ENCODE measurements at places on chromosomes 16 and 17.

DNA sequence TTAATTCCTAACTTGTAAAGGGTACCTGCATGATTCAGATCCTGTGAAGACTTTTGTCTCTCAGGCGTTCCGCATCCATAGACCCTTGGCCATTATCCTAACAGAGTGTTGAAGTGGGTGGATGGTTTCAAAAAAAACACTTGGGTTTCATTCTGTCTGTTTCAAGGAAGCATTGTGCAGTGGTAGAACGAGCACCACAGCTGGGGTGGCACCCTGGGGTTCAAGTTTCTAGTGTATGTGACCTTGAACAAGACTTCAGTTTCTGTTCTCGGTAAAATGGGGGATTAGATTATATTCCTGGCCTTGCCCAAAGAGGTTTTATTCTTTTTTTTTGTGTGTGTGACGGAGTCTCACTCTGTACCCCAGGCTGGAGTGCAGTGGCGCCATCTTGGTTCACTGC, 74.3 kb downstream of the MSI2 start:
- H3K4me1 ChIP-seq = peaks cover 16% of the 10 kb centered on the region
- no peak overlapping the region for H3K4me3 ChIP-seq
- DNase-seq = no peak
- H3K27me3 ChIP-seq = no peaks in the 10 kb centered on the region

DNA sequence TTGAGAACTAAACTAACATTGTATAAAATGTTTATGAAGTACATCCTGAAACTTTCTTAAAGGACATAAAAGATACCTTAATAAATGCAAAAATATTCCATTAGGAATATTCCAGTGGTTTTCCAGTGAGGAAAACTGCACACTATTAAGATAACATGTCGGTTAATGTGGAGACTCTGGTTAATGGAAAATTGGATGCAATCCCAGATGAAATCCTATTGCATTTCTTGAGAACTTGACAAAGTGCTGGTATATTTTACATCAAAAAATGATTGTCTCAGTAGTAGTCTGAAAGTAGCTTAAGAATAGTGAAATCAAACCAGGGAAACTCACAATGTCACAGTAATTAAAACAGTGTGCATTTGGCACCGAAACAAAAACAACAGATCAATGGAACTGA, 202.5 kb upstream of the MON1B start:
- no peak overlapping the region for H3K4me3 ChIP-seq
- DNase-seq = no peak
- H3K27ac ChIP-seq = no peak overlapping the region
- H3K27me3 ChIP-seq = no peaks in the 10 kb centered on the region
- H3K4me1 ChIP-seq = no peaks in the 10 kb centered on the region

DNA sequence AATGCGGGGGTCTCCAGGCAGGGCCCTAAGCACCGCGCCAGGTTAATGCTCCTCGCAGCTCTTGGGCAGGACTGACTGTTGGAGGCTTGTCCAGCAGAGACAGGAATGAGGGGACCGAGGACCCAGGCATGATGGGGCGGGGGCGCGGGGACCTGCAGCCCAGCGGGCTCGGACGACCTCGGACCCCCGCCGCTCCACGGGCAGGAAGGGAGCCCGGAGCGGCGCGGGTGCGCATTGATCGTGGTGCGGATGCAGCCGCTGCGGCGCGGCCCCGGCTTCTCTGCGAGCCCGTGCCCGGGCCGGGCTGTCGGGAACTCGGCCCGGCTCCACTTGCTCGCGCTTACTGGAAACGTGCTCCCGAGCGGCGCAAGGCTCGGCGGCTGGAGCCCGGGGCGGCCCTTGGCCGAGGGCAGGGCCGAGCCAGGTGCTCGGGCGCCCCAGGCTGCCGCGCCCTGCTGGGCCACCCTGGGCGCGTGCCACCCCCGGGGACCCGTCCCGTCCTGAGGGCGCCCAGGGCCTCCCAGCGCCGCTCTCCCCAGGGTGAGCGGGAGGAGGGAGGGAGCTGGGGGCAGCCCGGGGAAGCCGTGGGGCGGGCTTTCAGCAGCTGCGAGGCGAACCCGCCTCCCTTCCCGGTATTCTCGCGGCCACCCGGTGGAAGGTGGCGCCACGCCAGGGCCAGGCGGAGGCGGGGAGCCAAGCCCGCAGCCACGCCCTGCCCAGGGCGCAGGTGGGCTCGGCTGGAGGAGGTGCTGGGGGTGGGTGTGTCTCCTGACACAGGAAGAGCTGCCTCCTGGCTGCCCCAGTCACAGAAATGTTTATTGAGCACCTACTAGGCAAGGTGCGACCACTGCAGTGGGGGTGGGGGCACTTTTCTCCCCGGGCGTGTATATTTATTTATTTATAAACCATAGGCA, 45.9 kb downstream of the SOCS3 start:
- H3K4me1 ChIP-seq = peaks cover 26% of the 10 kb centered on the region
- H3K27me3 ChIP-seq = no peaks in the 10 kb centered on the region
- H3K36me3 ChIP-seq = no peaks in the 10 kb centered on the region
- H3K4me3 ChIP-seq = peak overlapping the region; percentile 87
- peak; percentile 59 for DNase-seq
- peak overlapping the region; percentile 81 for H3K27ac ChIP-seq

- no peaks in the 10 kb centered on the region for H3K27me3 ChIP-seq
- peak overlapping the region; percentile 60 for H3K4me3 ChIP-seq
- no peaks in the 10 kb centered on the region for H3K36me3 ChIP-seq
These were observed 9.3 kb upstream of the WBP2 start for GRCh38 chr17:75864448-75864871.

DNA sequence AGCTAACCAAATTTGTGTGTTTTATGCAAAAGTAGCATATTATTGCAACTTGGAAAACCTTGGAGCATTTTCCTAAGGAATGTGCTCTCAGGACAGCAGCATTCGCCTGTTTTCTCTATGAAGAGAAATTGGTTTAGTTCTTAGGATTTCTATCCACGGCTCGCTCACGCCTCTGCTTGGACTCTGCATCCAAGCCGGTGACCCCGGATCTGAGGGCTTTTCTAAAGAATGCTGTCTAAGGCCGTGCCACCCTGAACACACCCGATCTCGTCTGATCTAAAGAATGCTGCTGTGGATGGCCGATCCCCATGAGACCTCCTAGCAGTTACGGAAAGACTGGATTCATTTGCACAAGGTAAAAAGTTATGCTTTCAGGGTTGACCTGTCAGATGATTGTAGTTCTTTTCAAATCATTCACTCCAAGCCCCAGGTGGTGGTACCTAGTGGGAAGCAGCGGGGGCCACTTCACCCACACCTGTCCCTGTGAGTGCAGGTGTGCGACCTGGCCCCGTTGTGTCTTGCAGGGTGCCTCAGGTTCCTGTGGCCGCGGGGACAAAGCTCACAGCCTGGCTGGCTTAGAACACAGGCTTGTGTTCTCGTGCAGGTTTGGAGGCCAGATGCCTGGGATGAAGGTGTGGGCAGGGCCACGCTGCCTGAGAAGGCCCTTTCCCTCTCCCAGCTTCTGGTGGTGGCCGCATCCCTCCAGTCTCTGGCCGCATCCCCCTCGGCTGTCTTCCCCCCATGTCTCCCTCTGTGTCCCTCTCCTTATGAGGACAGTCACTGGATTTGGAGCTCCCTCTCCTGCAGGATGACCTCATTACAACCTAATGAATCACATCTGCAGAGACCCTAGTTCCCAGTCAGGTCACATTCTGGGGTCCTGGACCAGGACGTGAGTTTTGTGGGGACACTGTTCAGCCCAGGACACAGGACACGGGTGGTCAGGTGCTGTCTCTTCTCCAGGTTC, 71.1 kb downstream of the BANP start:
- H3K27me3 ChIP-seq = no peaks in the 10 kb centered on the region
- no peak overlapping the region for H3K4me3 ChIP-seq
- no peak overlapping the region for H3K27ac ChIP-seq
- peaks cover 5% of the 10 kb centered on the region for H3K36me3 ChIP-seq
- DNase-seq = no peak

GRCh38 chr17:43702637-43703036, 40.9 kb upstream of the MEOX1 start:
- H3K27ac ChIP-seq = no peak overlapping the region
- peaks cover 2% of the 10 kb centered on the region for H3K4me1 ChIP-seq
- DNase-seq = no peak
- peaks cover 45% of the 10 kb centered on the region for H3K27me3 ChIP-seq
- no peak overlapping the region for H3K4me3 ChIP-seq

DNA sequence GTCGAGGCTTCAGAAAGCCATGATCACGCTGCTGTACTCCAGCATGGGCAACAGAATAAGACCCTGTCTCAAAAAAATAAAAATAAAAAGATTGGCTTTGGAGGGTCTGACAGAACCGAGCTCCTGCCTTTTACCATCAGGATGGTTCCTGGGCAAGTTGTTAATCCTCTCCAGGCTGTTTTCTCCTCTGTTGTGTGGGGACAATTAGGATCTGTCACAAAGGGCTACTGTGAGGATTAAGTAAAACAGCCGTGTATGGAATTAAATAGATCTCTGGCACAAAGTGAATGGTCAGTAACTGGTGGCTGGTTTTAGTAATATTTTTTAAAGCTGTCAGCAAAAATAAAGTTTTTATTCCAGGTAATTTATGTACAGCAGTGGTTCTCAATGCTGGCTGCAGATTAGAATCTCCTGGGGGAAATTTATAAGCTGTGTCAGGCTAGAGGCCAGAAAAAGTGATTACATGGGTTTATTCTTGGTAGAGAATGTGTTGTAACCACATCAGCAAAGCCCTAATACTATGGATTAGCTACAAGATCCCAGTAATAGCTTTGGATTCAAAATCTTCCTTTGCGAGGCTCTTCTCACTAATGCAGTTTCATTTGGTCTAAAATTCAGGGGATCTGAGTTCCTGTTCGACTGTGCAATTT, 47.2 kb downstream of the GPRC5B start:
- H3K36me3 ChIP-seq = no peaks in the 10 kb centered on the region
- no peak overlapping the region for H3K4me3 ChIP-seq
- peaks cover 3% of the 10 kb centered on the region for H3K4me1 ChIP-seq
- no peaks in the 10 kb centered on the region for H3K27me3 ChIP-seq
- no peak for DNase-seq
- no peak overlapping the region for H3K27ac ChIP-seq

GRCh38 chr17:68505951-68506350, 6.3 kb upstream of the PRKAR1A start:
- peaks cover 2% of the 10 kb centered on the region for H3K36me3 ChIP-seq
- H3K4me1 ChIP-seq = no peaks in the 10 kb centered on the region

DNA sequence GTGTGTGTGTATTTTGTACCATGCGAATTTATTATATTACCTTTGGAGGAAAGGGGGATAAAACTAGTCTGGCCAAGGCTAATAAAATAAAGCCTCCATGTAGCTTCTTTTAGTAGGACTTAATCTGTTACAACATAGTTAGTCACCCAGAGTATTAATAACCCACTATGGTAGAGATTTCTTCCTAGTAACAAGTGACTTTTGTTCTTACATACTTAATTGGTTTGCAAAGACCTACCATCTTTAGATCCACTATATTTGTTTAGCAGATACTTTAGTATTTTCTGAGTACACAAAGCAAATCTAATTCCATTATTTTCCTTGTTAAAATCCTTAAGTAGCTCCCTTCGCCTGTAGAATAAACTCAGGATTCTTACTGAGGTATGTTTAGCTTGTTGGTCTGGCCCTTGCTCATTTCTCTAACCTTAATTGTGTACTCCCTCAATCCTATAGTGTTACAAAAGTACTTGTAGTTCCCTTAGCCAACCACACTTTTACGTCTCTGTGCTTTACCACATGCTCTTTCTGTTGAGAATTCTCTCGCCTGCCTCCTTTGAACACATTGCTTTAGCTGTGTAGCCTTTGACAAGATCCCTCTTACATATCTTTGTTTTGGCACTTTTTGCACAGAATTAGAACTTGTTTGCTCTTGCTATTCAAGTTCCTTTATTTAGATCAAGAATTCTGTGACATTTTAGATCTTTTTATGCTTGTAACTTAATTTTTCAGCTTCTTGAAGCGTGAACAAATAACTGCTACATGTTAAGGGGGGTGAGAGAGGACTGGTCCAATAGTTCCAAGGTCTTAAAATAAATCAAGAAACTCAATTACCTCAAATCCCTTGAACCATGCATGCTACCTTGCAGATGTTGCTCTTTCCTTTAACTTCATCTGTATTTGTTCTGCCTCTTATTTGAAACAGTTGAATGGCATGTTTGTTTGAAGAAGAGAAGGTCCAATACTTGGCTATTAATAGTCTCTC, 23.8 kb downstream of the CLTC start:
- peaks cover 34% of the 10 kb centered on the region for H3K4me1 ChIP-seq
- no peak overlapping the region for H3K4me3 ChIP-seq
- H3K27ac ChIP-seq = peak overlapping the region; percentile 84

DNA sequence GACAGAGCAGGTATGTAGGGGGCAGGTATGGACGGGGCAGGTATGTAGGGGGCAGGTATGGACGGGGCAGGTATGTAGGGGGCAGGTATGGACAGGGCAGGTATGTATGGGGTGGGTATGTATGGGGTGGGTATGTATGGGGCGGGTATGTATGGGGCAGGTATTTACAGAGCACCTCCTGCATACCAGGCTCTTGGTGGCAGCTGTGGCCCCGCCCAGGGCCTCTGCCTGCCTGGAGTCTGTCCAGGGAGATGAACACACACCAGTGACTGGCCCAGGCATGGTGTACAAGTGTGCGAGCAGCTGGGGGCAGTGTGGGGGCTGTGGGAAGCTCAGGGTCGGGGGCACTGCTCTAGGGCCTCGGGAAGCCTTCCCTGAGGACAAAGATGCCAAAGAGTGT, 4.4 kb downstream of the RPL3L start:
- H3K4me3 ChIP-seq = no peak overlapping the region
- H3K27me3 ChIP-seq = peaks cover 5% of the 10 kb centered on the region
- no peak overlapping the region for H3K27ac ChIP-seq
- H3K36me3 ChIP-seq = peaks cover 2% of the 10 kb centered on the region
- DNase-seq = no peak

GRCh38 chr16:65480281-65481091, 358.6 kb upstream of the CDH11 start:
- H3K4me3 ChIP-seq = no peak overlapping the region
- no peaks in the 10 kb centered on the region for H3K27me3 ChIP-seq
- no peaks in the 10 kb centered on the region for H3K36me3 ChIP-seq
- H3K27ac ChIP-seq = no peak overlapping the region
- DNase-seq = no peak

DNA sequence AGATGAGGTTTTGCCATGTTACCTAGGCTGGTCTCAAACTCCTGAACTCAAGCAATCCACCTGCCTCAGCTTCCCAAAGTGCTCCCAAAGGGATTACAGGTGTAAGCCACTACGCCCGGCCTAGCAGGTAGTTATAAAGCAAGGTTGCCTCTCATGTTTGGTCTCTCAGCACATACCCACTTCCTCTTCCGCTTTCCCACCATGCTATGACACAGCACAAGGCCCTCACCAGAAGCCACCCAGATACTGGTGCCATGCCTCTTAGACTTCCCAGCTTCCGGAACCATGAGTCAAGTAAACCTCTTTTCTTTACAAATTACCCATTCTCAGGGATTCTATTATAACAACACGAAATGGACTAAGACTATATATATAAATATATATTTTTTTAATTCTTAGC, 143.6 kb downstream of the COPRS start:
- H3K36me3 ChIP-seq = peaks cover 2% of the 10 kb centered on the region
- no peak overlapping the region for H3K4me3 ChIP-seq
- H3K27ac ChIP-seq = no peak overlapping the region
- peaks cover 5% of the 10 kb centered on the region for H3K27me3 ChIP-seq

GRCh38 chr16:50540711-50541007, 7.5 kb upstream of the NKD1 start:
- H3K27me3 ChIP-seq = peaks cover 9% of the 10 kb centered on the region
- H3K36me3 ChIP-seq = peaks cover 2% of the 10 kb centered on the region
- DNase-seq = no peak
- H3K27ac ChIP-seq = peak overlapping the region; percentile 17
- peaks cover 4% of the 10 kb centered on the region for H3K4me1 ChIP-seq

- H3K27ac ChIP-seq = no peak overlapping the region
- DNase-seq = no peak
- no peaks in the 10 kb centered on the region for H3K27me3 ChIP-seq
- no peaks in the 10 kb centered on the region for H3K36me3 ChIP-seq
- no peak overlapping the region for H3K4me3 ChIP-seq
- H3K4me1 ChIP-seq = peaks cover 4% of the 10 kb centered on the region
These were observed 16.6 kb downstream of the TUBD1 start for GRCh38 chr17:59876107-59876506.
